ENCODE measurements at places on chromosomes 11 and 22.

DNA sequence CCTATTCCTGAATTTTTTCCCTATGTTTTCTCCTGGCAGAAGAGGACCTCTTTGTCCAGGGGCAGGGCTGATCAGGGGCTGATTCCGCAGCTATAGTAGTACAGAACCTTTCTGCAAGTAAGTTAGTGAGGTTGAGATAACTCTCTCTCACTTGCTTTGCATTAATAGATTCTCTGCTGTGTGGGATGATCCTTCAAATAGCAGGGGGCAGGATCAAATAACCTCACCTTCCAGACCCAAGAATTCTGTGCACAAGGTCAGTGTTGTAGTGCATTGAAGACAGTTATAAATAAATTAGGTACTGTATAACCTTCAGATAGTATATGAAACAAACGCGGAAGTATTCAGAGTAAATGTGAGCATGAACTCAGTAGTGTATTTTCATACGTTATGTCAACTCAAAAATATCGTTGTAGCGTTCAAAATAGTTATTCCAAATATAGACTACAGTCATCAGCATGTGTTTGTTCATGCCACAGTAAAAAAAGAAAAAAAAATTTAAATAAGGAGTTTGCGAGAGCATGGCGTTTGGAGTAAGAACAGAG is 278 bp downstream of the MMP26 start:
- no peak for DNase-seq

GRCh38 chr11:921921-922678 is 3.6 kb upstream of the AP2A2 start:
- no peak for DNase-seq

DNA sequence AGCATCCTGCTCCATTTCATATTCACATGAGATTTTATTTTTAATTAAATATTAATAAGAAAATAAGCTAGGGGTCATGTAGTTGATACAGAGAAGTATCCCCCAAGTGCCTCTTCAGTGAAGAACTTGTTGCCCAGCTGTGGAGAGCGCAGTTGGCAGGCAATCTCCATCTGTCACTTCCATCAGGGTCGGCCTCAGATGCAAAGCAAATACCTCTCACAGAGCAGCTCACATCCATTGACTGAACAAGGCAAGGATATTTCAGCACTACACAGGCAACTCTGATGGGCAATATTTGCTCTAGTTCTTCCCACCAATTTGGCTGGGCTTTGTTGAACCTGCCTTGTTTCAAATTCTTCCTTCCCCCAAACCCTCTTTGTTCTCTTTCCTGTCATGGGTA is 129.4 kb downstream of the NOX4 start:
- no peak for DNase-seq

GRCh38 chr11:26632691-26633159 is 60.7 kb upstream of the MUC15 start:
- DNase-seq, result no peak

GRCh38 chr22:33328789-33329296 is 270.7 kb upstream of the SYN3 start:
- DNase-seq, result no peak

GRCh38 chr22:33247758-33248157 is 189.6 kb upstream of the SYN3 start:
- DNase-seq, result no peak

- DNase-seq, result no peak
These were observed 1036.0 kb downstream of the OPCML start for GRCh38 chr11:132496341-132496740.

- DNase-seq, result no peak
These were observed 28.5 kb upstream of the DDX6 start for GRCh38 chr11:118819334-118820024.

GRCh38 chr11:12287374-12288211 is 89.8 kb upstream of the PARVA start:
- peak; percentile 30 for DNase-seq

GRCh38 chr11:47477323-47477722 is 28.4 kb upstream of the RAPSN start:
- no peak for DNase-seq

GRCh38 chr11:24226606-24227005 is 270.2 kb upstream of the LUZP2 start:
- DNase-seq, result no peak
